Activated naive CD8-positive, alpha-beta T cell treated with anti-CD3 and anti-CD28 coated beads, Interleukin-2, amount 50 U/mL, for 24 hours (primary cell): ENCODE measurements at places on chromosomes 1 and 21.
A peak's percentile ranks its signal among the peaks of the same experiment; 100 is the strongest.

DNA sequence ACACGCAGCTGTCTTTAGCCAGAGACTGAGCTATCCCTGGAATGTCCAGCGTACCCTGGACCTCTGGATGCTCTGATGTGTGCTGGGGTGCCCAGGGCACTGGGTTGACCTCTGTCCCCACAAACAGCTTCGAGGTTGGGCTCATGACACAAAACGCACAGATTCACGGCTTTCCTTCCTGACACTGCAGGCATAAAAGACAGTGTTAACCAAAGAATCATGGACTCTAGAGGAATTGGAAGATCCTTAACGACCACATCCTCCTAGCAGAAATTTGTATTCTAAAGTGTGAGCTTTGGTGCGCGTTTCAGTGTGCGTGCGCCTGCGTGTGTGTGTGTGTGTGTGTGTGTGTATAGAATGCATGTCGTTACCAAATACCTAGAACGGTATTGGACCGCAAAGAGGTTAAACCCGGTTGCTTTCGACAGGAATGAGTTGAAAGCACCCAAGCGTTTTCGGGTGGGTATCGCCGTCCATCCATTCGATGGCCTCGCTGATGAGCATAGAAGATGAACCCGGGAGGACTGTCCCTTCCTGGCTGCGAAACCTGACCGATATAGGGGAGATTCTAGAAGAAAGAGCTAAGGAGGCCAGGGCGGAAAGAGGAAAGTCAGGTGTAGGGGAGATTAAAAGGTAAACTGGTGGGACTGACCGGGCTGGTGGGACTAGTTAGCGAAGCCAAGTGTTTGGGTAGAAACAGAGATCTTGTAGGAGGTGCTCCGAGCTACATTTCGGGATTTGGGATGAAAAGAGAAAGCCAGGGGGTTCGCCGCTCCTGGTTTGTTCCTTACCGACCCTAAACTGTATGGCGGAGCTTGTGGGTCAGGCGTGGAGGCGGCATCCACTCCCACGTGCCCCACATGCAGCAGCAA is 6.8 kb upstream of the LHX9 start:
- no peaks in the 10 kb centered on the region for H3K36me3 ChIP-seq
- H3K4me3 ChIP-seq, result peak overlapping the region; percentile 70
- no peak overlapping the region for H3K27ac ChIP-seq
- peaks cover 51% of the 10 kb centered on the region for H3K4me1 ChIP-seq

GRCh38 chr1:229434005-229434640 is at the start of gene ACTA1:
Gene ACTA1, minus strand, starts transcription at chr1:229434094. Its CDS starts 979 bp downstream, at chr1:229433115.
- H3K27ac ChIP-seq, result no peak within 1 kb of the TSS
- H3K4me1 ChIP-seq, result peaks cover 24% of the 10 kb centered on the region
- no peak for DNase-seq
- no peak within 1 kb of the TSS for H3K4me3 ChIP-seq
- H3K36me3 ChIP-seq, result peaks cover 13% of the 10 kb centered on the region

DNA sequence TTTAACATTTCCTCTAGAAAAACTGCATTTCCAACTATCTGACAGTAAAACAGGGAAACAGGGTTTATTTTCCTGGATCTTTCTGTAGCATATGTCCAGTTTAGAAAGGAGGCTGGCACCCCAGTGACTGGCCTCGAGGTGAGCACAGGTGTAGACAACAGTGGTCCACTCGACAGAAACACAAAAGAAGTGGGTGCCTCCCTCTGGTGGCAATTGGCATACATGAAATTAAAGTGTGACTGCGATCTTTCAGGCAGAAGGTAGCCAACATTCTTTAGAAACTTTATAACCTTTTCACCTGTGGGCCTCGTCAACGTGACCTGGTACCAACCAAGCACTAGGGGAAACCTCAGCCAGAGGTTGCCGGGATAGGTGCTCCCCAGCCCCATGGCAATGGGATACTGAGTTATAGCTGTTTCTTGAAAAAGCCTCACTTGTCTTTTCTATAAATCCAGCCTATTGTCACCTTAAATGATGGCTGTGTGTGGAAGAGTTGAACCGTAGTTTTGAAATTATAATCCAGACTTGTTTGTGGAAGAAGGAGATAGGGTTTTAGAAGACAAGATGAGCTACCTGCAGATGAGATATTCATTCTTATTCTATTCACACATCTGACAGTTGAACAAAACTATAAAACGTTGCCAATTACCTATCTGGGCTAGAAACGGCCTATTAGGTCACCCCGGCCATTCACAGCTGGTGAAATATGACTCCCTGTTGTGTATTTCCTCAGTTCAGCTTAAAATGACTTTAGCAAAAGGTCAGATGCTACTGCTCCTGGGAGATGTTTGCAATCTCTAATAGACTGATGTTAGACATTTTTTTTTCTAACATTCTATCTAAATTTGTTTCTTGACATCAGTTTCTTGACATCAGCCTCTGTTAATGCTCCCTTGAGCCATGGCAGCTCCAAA is 44.3 kb downstream of the PCP4 start:
- H3K4me3 ChIP-seq, result no peak overlapping the region
- H3K27me3 ChIP-seq, result no peaks in the 10 kb centered on the region
- H3K4me1 ChIP-seq, result no peaks in the 10 kb centered on the region
- no peak for DNase-seq
- H3K36me3 ChIP-seq, result no peaks in the 10 kb centered on the region

DNA sequence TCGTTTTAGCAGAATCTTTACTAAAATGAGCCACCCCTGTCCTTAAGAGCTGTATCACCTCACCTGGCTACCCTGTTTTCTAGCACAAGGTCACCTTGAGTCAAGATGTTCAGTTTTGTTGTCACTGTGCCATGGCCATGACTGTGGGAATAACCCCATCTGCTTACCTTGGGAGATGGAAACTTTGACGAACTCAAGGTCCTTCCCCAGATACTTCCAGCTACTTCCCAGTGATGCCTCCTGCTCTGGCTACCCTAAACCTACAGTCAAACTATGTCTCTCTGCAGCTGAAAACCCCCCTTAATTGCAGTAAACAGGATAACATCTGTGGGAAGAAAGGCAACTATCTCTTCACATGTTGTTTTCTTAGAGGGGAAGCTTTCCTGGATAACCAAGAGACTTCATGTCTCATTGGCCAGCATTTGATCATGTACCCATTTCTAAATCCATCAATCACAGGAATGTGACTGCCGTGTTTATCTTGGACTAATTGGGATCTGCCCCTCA is 89.5 kb upstream of the C1orf21 start:
- no peaks in the 10 kb centered on the region for H3K36me3 ChIP-seq
- peaks cover 5% of the 10 kb centered on the region for H3K27me3 ChIP-seq
- no peak for DNase-seq
- no peaks in the 10 kb centered on the region for H3K4me1 ChIP-seq

- no peak for DNase-seq
- H3K27me3 ChIP-seq, result peaks cover 59% of the 10 kb centered on the region
- H3K4me1 ChIP-seq, result peaks cover 2% of the 10 kb centered on the region
- H3K36me3 ChIP-seq, result no peaks in the 10 kb centered on the region
- no peak overlapping the region for H3K27ac ChIP-seq
These were observed 4.4 kb downstream of the HPCA start for GRCh38 chr1:32890516-32891240.

DNA sequence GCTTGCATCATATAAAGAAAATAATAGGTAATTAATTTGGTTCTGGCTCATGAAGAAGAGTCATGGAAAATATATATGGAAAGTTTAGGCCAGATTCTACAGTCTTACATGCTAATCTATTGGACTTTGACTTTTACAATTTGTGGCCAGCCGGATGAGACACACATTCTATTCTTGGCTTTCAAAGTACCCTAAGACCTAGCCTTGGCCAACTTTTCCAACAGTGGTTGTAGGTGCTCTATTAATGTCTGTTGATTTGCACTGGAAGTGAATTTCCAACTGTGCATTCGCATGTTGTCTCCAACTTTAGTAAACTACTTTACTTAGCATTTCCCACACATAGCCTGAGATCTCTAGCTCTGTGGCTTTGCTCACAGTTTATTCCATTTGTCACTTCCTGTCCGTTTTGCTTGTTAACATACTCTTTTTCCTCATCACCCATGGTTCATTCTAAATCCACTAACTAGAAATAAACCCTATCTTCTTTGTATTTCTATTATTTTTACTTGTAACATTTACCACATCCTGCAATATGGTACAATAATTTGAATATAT is 644.0 kb downstream of the PTPRC start:
- DNase-seq, result no peak
- H3K4me1 ChIP-seq, result peaks cover 47% of the 10 kb centered on the region
- peak overlapping the region; percentile 36 for H3K27ac ChIP-seq
- peaks cover 7% of the 10 kb centered on the region for H3K27me3 ChIP-seq
- no peak overlapping the region for H3K4me3 ChIP-seq

DNA sequence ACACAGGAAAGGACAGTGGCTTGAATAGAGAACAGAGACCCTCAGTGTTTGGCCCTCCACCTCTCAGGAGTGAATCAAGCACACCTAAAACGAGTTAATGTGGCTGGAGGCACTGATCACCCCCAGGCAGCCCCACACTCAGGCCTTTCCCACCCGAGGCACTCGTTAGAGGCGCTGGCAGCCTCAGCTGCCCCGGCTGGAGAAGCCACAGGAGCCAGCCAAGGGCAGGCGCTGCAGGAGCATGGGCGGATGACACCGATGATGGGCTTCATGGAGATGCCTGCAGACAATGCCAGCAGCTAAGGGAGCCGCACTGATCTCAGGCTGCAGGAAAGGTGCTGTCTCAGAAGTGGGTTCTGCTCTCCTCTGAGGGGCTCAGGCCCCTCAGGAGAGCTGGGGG is 24.1 kb upstream of the ABCG1 start:
- DNase-seq, result no peak
- H3K4me3 ChIP-seq, result no peak overlapping the region
- no peaks in the 10 kb centered on the region for H3K36me3 ChIP-seq
- no peak overlapping the region for H3K27ac ChIP-seq
- H3K4me1 ChIP-seq, result peaks cover 59% of the 10 kb centered on the region
- no peaks in the 10 kb centered on the region for H3K27me3 ChIP-seq

- DNase-seq, result peak; percentile 45
- H3K27ac ChIP-seq, result peak overlapping the region; percentile 96
- H3K36me3 ChIP-seq, result peaks cover 9% of the 10 kb centered on the region
- H3K4me3 ChIP-seq, result peak overlapping the region; percentile 93
- H3K27me3 ChIP-seq, result no peaks in the 10 kb centered on the region
These were observed 450 bp downstream of the S100A10 start for GRCh38 chr1:151993084-151993733.

- H3K4me1 ChIP-seq, result peaks cover 83% of the 10 kb centered on the region
- peak; percentile 85 for DNase-seq
- H3K36me3 ChIP-seq, result peaks cover 34% of the 10 kb centered on the region
- peak overlapping the region; percentile 99 for H3K4me3 ChIP-seq
- H3K27ac ChIP-seq, result peak overlapping the region; percentile 98
These were observed 21.9 kb upstream of the PIK3CD start for GRCh38 chr1:9629445-9630201.

DNA sequence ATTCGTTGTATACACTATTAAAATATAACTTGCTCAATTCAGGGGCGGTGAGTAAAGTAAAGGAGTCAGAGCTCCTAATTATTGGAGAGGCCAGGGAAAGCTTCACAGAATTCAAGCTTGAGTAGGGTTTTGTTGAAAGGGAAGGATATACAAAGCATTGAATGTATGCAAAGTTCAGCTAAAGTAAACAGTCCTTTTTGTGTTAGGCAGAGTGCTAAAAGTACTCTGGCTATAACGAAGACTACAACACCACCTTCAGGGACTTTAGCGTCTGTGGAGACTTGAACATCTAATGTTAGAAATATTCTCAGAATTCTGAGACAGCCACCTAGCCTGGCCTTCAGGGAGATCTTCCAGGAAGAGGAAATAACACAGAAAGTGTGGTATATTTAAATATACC is 1.1 kb downstream of the FALEC start:
- H3K27ac ChIP-seq, result no peak overlapping the region
- no peaks in the 10 kb centered on the region for H3K27me3 ChIP-seq
- peaks cover 23% of the 10 kb centered on the region for H3K4me1 ChIP-seq

GRCh38 chr1:161261261-161262235 is 3.0 kb downstream of the PCP4L1 start:
- no peak for DNase-seq
- H3K27ac ChIP-seq, result no peak overlapping the region
- peaks cover 63% of the 10 kb centered on the region for H3K27me3 ChIP-seq
- peaks cover 11% of the 10 kb centered on the region for H3K4me1 ChIP-seq

GRCh38 chr21:31967334-31967733 is 94.5 kb downstream of the HUNK start:
- H3K4me1 ChIP-seq, result no peaks in the 10 kb centered on the region
- H3K27me3 ChIP-seq, result no peaks in the 10 kb centered on the region
- H3K27ac ChIP-seq, result no peak overlapping the region

DNA sequence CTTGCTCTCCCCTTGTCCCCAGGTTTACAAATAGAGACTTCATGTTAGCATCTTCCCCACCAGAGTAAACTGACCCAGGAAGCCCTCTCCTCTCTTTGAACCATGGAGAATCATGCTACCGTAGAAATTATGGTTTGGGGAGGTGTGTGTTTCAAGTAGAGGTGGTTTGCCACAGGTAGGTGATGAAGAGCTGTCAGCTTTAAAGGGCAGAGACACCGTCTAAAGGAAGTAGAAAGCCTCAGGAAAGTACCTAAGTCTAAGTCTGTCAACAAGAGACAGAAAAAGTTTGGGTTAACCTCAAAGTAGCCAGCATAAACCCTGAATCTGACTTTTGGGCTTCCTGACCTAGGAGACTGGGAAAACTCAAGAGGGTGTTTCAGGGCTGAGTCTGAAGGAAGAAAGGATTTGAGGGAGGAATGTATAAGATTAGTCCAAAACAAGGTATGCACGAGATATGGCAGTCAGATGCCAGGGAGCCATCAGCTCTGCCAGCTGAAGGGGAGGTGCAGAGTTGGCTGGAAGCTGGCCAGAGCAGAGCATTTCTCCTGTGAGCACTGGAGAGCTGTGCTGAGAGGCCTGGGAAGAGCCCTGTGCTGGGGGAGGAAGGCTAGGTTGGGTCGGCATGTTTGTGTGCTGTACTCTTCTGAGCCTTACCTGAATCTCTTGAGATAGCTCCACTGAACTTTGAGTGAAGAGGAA is 14.3 kb downstream of the ADAMTSL4 start:
- H3K36me3 ChIP-seq, result peaks cover 4% of the 10 kb centered on the region
- DNase-seq, result no peak
- H3K4me1 ChIP-seq, result peaks cover 74% of the 10 kb centered on the region
- H3K27me3 ChIP-seq, result no peaks in the 10 kb centered on the region
- H3K4me3 ChIP-seq, result peak overlapping the region; percentile 86

GRCh38 chr1:182185136-182185535 is 123.6 kb upstream of the ZNF648 start:
- no peak overlapping the region for H3K27ac ChIP-seq
- peaks cover 2% of the 10 kb centered on the region for H3K27me3 ChIP-seq
- DNase-seq, result no peak
- H3K4me1 ChIP-seq, result no peaks in the 10 kb centered on the region
- H3K36me3 ChIP-seq, result no peaks in the 10 kb centered on the region
- H3K4me3 ChIP-seq, result no peak overlapping the region

DNA sequence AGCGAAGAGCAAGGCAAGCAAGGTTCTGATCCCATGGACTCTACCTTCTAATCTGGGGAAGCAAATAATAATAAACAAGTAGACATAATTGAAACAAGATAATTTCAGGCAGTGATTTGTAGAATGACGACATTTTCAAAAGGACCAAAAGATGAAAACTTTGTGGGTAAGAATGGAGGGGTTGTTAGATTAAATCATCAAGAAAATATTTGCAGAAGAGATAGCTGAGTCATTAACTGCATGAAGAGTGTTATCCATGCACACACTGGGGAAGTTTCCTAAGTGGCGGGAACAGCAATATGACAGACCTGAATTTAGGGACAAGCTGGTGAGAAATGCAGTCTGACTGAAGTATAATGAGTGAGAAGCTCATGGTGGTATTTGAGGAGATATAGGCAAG is 583.1 kb upstream of the RGS18 start:
- H3K27me3 ChIP-seq, result no peaks in the 10 kb centered on the region
- H3K4me3 ChIP-seq, result no peak overlapping the region
- H3K36me3 ChIP-seq, result no peaks in the 10 kb centered on the region
- no peak for DNase-seq
- no peak overlapping the region for H3K27ac ChIP-seq

- no peaks in the 10 kb centered on the region for H3K27me3 ChIP-seq
- no peak for DNase-seq
- H3K4me1 ChIP-seq, result peaks cover 27% of the 10 kb centered on the region
- peak overlapping the region; percentile 33 for H3K27ac ChIP-seq
- H3K4me3 ChIP-seq, result no peak overlapping the region
These were observed 46.3 kb upstream of the CACYBP start for GRCh38 chr1:174953285-174954072.
